Cerebellar nuclear complex (tissue), 1 donor: ENCODE measurements at places on chromosomes 6 and 20.

DNA sequence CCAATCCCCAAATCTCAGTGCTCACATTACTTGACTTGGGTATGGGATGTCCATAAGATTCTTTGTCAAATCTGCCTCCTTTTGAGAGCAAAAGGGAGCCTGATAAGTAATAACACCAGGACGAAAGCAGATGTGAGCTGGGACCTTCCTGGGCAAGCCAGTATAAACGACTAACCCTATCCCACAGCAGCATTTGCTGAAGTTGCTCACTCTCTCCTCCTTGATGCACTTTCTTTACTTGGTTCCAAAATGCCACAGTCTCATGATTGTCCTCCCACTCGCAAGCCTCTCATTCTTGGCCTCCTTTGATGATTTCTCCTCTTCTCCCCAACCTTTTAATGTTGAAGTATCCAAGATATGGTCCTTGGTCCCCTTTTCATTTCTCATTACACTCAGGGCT, 44.7 kb upstream of the TAGAP start:
- DNase-seq, result no peak

DNA sequence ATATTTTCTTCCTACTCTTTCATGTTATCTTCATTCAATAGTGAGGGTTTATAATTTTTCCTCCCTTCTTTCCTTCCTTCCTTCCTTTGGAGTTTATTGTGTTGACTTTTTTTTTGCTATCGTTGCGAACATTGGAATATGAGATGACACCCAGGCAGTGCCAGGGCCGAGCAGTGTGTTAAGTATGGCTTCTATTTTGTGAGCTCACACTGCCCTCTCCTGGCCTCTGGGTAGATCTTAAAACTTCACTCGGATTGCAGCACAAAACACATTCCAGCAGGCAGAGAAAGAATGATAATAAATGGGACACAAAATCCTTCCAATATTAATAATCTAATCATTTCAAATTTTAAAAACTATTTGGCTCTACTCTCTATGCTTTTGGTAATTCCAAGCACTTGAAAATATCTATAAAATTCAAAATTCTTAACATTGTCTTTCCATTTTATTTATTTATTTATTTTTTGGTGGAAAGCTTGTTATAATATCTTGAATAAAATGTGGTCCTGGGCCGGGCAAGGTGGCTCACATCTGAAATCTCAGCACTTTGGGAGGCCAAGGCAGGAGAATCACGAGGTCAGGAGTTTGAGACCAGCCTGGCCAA, 147.4 kb upstream of the OLIG3 start:
- no peak for DNase-seq

- no peak for DNase-seq
Observed at GRCh38 chr6:35808688-35809087, 3.5 kb downstream of the LHFPL5 start.

DNA sequence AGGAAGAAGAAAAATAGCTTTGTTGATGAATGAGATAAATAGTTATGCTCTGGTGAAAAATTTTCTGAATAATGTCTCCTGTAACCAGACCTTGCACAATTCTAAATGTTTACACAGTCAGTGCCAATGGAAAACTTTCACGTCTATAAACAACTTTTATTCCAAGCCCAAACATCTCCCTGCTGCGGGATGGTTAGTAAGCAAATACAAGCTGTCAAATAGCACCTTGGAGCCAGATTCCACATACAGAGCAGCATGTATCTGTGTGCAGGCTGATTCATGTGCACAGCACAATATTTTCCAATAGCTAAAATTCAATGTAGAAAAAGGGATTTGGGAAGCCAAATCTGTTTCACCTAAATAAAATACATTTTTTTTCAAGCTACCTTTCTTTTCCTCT, 813.3 kb downstream of the HACE1 start:
- no peak for DNase-seq
